ENCODE measurements at places on chromosomes 4 and X.

DNA sequence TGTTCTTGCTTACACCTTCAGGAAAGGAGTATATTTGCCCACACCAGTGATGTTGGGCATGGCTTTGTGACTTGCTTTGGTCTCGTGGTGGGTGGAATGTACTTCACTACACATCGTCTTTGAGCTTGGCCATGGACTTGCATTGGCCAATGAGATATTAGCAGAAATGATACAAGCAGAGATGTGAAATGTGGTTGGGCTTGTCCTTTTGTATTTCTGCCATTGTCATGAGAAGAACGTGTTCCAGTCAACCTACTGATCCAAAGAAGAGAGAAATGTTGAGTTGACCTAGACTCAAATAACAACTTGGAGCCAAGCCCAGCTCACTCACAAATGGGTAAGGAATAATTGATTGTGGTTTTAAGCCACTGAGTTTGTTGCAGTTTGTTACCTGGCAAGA, 138.4 kb upstream of the ARX start:
- DNase-seq: no peak

GRCh38 chrX:154018518-154019060, 1.1 kb downstream of the IRAK1 start:
- DNase-seq: no peak

DNA sequence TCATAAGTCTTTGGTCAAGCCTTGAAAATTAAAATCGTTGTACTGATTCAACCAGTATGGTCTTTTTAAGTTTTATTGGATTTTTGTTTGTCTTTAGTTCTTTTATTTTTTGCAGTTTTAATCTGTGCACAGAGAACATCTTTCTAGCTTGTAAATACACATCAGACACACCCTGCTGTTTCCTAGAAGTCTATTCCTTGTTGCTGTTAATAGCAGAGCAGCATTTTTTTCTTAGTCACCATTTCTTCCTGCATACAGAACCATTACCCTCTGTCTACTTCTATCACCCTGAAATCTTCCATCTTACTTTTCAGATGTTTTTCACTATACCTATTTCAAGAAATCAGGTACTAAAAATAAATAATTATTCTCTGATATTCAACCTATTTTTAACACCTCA, 375.4 kb downstream of the GRID2 start:
- DNase-seq: no peak

- DNase-seq: no peak
These were observed 28.6 kb upstream of the KIAA0232 start for GRCh38 chr4:6753891-6754290.

DNA sequence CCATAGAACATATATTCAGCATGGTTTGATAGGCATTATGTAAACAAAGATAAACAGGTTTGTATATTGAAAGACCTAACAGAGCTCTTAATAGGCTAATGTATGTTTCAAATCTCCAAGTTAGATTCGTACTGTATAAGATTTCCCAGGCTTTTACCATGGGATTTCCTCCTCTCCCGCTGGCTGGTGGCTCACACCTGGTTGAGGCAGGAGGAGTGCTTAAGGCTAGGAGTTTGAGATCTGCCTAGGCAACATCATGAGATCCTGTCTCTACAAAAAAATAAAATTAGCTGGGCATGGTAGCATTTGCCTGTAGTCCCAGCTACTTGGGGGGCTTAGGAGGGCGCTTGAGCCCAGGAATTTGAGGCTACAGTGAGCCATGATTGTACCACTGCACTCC, 5.4 kb downstream of the CPE start:
- no peak for DNase-seq

- no peak for DNase-seq
These were observed 170.3 kb upstream of the MAMLD1 start for GRCh38 chrX:150192816-150193215.
